ENCODE measurements at places on chromosomes 16 and 17.
A peak's percentile ranks its signal among the peaks of the same experiment; 100 is the strongest.

- peak; percentile 70 for DNase-seq
Observed at GRCh38 chr16:2715519-2715918, 4.5 kb downstream of the PRSS27 start.

DNA sequence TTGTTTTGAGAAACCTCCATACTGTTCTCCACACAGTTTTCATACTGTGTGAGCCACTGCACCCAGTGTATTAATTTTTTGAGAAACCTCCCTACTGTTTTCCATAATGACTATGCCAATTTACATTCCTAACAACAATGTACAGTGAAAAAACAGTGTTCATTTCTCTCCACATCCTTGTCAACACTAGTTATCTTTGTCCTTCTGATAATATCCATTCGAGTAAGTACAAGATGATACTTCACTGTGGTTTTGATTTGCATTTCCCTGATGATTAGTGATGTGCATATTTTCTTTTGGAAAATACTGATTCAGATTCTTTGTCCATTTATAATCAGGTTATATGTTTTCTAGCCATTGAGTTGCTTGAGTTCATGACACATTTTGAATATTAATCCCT is 462.0 kb downstream of the CDH11 start:
- no peak for DNase-seq

DNA sequence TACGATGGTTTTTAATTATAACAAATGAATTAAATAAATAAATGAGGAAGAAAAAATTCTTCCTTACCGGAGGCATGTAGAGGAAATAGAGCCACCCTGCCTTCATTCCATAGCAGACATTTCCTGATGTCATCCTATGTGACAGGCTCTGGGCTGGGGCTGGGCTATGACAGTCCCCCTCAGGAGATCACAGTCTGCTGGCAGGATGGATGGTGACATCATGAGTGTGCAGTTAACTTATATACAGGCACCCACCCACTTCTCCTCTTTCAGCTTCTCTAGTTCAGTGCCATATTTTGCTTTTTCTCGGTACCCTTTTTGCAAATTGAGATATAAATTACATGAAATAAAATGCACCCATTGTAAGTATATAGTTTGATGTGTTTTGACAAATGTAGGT is 6.4 kb upstream of the CMTM3 start:
- no peak for DNase-seq

- no peak for DNase-seq
Observed at GRCh38 chr16:65876624-65877023, 489.9 kb upstream of the CDH5 start.

DNA sequence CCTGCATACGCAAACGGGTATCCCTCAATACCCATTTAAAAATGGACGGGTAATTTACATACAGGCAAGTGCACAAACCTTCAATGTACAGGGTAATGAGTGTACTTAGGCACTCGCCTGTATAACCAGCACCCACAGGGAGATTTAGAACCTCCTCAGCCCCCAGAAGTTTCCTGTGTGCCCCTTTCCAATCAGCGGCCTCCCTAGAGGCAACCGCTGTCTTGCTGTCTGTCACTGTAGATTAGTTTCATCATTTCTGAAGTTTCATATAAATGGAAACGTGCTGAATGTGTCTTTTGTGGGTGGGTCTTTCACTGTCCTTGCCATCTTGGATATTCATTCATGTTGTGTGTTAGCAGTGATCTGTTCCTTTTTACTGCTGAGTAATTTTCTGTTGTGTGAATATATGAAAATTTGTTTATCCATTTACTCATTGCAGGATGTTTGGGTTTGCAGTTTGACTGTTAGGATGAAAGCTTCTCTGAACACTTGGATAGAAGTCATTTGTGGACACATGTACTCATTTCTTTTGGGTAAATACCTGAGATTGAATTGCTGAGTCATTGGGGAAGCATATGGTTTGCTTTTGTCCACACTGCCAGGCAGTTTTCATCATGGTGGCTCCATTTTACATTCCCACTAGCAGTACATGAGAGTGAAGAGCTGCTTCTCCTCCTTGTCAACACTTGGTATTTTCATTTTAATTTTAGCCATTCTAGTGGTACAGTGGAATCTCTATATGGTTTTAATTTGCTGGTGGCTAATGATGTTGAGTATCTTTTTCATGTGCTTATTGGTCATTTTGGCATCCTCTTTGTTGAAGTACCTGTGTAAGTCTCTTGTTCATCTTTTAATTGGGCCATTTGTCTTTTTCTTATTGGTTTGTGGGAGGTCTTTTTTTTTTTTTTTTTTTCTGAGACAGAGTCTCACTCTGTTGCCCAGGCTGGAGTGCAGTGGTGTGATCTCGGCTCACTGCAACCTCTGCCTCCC is 2.1 kb upstream of the ADCY7 start:
- DNase-seq, result no peak

DNA sequence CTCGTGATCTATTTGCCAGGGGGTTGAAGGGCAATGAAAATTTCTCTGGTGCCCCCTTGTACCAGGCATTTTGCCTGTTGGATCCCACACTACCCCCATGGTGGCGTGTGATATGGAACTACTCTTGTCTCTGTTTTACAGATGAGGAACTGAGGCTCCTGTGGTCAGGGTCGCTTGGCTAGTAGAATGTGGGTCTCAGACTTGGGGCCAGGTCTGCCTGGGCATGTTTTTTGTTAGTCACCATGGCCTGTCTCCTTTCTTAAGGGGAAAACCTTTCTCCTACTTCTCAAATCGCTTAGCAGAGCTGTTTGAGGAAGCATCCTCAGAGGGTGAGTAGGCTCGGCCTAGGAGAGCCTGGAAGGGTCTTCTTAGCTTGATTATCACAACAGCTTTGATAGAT is 51.2 kb downstream of the CLEC16A start:
- no peak for DNase-seq

DNA sequence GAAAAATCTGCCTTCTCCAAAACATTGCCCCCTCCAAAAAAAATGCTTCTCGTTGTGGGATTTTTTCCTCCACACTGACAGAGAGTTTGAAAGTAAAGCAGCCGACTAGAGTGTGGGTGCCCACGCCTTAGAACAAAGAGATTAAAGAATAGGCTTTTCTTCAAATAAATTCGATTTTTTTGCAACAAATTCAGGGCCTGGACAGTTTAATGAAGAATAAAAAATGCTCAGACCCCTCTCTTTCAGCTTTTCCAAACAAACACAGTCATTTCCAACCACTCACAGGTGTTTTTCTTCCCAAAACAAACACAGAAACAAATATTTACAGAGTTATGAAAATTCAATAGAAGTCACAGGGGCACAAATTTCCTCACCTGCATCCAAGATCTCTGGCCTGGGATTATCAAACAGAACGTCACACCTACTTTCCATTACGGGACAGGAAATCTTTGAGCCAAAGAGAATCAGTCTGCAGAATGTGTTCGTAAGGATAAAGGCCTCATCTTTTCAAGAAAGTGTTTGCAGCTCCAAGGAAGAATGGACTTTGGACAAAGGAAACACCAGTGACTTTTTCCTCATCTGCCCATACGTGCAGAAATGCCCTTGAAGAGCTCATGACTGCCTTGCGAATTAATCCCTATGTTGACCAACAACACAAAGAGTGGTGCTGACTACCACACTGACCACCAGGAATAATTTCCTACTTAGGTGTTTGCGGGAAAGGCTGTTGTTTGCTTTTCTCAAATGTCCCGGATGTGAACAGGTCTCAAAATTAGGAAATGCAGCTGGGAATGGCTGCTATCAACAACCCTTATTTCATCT is 31.3 kb upstream of the TOX3 start:
- no peak for DNase-seq

DNA sequence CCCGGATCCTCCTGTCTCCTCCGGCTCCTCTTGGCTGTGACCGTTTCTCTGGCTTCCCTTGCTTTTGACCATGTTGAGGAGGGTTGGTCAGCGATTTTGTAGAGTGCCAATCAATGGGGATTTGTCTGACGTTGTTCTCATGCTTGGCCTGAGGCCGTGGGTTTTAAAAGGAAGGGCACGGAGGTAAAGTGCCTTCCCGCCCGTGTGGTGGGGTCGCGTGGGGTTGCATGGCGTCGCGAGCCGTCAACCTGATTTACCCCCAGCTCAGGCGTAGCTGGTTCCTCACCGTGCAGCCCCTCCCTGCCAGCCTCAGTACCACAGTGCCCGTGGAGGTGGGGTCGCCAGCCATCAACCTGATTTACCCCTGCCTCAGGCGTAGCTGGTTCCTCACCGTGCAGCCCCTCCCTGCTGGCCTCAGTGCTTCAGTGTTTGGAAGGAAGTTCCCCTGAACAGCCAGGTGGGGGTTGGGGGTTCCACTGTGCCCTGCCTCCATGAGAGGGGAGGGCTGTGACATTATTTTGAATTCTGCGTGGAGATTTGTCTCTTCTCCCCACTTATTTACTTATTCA is 5.0 kb downstream of the TPSAB1 start:
- no peak for DNase-seq

DNA sequence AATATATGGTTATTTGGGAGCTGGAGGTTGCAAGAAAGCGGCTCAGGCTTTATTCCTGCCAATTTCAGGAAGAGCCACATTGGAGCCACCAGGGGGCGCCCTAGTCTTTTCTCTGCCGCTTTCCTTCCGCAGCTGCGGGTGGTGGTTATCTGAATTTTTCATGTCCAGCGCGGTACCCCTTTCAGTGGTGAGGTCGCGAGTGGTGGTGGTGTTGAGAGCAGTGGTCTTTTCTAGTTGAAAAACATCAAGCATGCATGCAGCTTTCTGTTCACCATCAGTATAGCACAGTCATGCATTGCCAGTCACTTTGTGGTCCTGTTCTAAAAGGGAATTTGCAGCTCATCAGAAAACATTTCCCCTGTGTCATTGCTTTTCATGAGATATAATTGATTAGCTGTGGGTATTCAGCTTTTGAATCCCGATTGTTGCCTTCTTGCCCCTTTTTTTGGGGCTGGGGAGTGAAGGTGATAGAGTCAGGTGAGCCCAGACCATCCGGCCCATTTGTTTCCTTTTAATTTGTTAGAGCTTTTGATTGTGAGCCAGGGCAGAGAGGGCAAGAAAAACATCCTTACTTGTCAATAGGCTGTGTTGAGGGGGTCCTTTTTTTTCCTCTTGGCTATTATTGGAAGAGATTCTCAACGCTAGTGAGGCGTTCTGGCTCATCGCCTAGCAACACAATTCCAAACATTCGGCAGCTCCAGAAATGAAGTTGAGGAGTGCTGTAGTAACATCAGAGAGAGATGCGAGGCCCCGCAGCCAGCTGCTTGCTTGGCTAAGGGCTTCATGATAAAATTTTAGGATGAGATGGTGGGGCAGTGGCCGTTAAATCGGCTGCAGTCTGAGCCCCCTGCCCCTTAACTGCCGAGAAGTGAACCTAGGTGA is 119.0 kb downstream of the SNX29 start:
- DNase-seq, result peak; percentile 61

- no peak for DNase-seq
Observed at GRCh38 chr17:60398227-60398959, 6.5 kb upstream of the USP32 start.

- DNase-seq, result no peak
Observed at GRCh38 chr17:6711081-6711674, 2.0 kb downstream of the SLC13A5 start.

GRCh38 chr17:17355426-17355825 is 52.3 kb downstream of the NT5M start:
- no peak for DNase-seq

GRCh38 chr17:7175330-7175733 is 3.8 kb downstream of the ASGR1 start:
- DNase-seq, result no peak

DNA sequence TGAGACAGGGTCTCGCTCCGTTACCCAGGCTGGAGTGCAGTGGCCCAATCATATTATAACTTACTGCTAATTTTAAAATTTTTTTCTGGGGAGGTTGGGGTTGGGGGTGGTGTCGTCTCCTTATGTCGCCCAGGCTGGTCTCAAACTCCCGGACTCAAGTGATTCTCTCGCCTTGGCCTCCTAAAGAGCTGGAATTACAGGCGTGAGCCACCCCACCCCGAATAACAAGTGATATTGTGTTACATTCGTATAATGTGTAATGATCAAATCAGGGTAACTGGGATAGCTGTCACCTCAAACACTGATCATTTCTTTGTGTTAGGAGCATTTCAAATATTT is 16.2 kb upstream of the KPNA2 start:
- no peak for DNase-seq

- no peak for DNase-seq
Observed at GRCh38 chr16:56275076-56275475, 83.8 kb downstream of the GNAO1 start.

- DNase-seq, result no peak
Observed at GRCh38 chr16:50056226-50056625, 9.5 kb upstream of the HEATR3 start.

- DNase-seq, result no peak
Observed at GRCh38 chr17:27496971-27497370, 40.7 kb downstream of the KSR1 start.

DNA sequence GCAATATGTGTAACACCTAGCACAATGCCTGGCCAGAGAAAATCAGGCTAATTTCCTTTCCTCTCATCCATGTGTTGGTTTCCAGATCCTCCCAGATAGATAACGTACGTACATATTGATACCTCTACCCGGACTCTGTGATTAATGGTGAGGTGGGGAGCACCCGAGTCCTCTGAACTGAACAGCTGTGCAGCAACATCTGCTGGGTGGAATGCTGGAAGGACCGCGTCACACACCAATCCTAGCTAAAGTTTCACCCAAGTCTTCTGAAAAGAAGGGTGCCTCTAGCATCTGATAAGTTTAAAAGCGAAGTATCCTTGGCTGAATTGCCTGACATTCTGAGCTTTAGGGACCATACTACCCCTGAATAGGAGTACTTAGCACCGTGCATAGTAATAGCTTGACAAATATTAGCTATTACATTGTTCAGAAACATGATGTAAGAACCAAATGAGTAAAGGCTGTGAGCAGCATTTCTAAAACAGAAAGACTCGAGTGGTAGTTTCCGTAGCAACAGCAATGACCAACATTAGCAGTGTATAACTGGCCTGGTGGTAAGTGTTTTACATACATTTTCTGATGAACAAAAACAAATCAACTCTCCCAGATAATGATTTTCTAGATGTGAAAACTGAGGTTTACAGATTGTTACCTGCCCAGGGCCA is 91.4 kb downstream of the SYCE1L start:
- DNase-seq, result no peak

GRCh38 chr16:71894229-71894920 is 956 bp upstream of the IST1 start:
- no peak for DNase-seq

DNA sequence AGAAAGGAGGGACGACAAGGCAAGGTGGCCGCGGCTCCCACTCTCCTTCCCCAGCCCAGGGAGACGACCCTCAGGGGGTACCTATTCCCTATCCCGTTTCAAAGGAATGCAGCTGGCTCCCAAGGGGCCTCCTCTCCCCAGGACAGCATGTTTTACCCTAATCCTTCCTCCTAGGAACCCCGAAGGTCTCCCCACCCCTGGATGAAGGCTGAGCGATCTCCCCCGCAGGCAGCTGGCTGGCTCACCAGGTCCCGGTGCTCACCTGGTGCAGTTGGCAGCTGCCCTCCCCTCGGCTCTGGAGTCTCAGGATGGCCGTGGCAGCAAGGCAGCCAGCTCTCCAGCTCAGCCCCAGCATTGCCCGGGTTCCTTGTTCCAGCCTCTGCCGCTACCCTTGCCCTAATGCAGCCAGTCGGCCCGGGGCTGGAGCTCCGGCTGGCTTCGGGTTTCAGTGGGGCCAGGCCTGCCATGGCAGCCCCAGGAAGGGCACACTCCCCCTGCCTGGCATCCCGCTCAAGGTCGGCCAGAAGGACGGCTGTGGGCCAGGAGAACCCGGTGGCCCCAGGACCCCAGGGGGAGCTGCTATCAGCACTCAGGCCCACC is 4.6 kb downstream of the CLUH start:
- DNase-seq, result no peak

- DNase-seq, result no peak
Observed at GRCh38 chr17:3905017-3905520, 11.2 kb downstream of the P2RX1 start.

Data from stimulated activated CD4-positive, alpha-beta T cell treated with anti-CD3 and anti-CD28 coated beads, Interleukin-1b, Interleukin-23, amount 100 ng/mL, for 4 hours (primary cell).